ENCODE measurements at places on chromosomes 12 and 14.
A peak's percentile ranks its signal among the peaks of the same experiment; 100 is the strongest.

DNA sequence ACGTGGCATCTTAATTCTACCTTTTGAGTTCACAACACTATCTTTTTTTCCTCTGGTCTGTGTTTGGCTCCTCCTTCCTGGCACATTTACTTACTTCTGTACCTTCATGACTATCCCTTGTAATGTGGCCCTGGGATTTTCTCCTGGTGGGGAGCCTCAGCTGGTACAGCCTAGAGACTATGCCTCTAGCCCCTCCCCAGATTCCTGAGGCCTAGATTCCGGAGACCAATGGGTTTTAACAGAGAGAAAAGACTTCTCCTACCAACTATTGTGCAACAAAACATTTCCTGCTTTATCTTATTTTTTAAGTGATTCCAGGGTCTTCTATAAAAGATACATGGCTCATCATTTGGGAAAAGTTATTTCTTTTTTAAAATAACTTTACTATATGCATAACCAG is 216.2 kb upstream of the KRR1 start:
- DNase-seq = no peak

DNA sequence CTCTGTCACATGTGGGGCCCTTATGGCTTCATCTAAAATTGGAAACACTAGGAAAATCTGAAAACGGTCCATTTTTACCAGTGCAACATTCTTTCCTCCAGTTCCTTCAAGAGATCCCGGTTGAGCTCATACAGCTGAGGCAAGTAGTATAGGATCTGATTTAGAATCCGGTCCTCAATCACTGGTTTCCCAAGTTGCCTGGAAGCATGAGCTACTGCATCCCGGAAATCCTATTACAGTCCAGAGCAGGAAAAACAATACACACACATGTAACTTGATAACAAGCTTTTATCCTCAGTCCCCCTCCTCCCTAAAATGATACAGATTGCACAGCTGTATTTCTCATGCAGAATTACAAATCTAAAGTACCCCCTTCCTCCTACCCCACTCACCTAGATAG is 67.9 kb upstream of the NR2C1 start:
- DNase-seq = no peak

DNA sequence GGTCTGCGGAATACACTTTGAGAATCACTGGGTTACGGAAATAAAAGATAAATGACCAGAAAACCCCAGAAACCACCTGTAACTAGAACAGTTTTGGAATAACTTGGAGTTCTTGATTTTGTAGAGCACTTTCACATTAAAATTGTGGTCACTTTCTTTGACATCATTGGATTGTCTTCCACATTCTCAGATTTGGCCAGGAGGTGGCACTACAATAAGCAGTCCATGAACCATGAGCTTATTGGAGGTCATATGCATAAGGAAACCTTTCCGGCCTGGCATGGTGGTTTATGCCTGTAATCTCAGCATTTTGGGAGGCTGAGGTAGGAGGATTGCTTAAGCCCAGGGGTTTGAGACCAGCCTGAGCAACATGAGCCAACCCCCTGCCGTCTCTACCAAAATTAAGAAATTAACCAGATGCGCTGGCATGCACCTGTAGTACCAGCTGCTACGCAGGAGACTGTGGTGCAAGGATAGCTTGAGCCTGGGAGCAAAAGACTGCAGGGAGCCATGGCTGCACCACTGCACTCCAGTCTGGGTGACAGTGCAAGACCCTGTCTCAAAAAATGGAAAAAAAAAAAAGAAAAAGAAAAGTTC is 107.7 kb upstream of the CAND1 start:
- DNase-seq = peak; percentile 17

DNA sequence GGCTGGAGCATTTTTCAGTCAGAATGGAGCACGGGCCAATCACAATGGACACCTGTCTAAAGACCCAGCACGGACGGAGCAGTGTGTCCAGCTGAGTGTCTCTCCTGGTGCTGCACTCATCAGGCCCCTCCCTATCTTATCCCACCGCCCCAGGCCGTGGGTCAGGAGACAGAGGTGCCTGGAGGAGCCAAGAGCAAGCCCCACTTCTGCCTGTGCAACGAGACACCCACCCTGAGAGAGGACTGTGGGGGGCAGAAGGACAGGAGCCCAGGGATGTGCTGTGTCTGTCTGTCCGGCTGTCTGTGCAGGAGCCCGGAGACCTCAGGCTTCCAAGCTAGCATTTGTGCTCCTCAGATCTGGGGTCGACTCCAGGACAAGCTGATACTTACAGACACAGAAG is 69.6 kb upstream of the SFSWAP start:
- DNase-seq = no peak

- DNase-seq = no peak
Measured at GRCh38 chr12:132357623-132358186, 28.3 kb upstream of the GALNT9 start.

GRCh38 chr14:64993266-64993930 is 6.7 kb downstream of the FNTB start:
- DNase-seq = no peak

DNA sequence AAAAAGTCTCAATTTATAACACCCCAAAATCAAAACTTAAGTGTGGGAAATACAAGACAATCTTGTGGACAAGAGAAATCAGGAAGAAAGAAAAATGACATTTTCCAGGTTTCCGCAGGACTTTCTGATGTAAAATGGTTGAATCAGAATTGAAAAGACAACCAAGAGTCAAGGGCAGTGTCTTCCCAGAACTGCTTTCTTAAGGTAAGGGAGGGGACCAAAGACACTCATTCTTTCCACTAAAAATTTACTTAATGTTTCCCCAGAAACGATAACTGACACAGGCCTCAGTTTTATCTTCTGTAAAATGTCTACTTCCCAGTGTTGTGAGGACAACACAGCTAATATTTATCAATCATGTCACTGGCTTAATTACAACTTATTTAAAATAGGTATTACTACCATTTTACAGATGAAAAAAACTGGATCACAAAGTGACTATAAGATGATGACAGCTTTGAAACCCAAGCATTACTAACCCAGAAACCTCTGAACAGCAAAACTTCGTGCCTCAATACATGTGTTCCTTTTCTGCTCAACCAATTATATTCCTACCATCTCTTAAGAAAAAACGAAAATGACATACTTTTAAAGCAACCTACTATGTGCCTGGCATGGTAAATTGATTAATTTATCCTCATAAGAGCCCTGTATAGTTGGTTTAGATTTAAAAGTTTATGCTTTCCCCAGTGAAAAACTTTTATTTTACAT is 4.6 kb downstream of the SINHCAF start:
- DNase-seq = no peak

DNA sequence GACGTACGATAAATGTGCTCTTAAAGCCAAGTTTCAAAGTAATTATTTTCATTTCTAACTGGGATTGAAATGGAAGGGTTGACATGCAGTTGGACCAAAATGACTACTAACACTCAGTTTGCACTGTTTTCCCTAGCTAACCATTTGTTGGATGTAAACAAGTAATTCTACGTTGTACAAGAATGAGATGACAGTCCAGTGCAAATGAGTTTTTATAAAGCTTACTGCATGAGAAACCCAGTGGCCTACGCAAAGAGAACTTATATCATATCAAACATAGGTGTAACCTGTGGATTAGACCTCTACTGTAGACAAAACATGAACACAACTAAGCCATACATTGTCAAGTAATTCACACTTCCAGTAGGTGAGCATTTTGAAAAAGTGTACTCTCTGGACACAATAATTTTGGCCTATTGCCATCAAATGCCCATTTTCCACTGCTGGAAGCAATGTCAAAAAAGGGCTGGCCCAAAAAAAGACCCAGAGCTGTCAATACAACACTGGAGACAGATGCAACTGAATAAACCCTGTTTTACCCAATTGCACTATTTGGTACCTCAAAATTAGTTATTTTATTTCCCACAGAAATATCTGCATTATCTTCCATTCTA is 12.8 kb downstream of the SLC38A2 start:
- DNase-seq = no peak

GRCh38 chr12:56220611-56221231 is 1.0 kb downstream of the RNF41 start:
- DNase-seq = no peak

GRCh38 chr14:88856786-88857366 is 32.4 kb downstream of the TTC8 start:
- DNase-seq = no peak

DNA sequence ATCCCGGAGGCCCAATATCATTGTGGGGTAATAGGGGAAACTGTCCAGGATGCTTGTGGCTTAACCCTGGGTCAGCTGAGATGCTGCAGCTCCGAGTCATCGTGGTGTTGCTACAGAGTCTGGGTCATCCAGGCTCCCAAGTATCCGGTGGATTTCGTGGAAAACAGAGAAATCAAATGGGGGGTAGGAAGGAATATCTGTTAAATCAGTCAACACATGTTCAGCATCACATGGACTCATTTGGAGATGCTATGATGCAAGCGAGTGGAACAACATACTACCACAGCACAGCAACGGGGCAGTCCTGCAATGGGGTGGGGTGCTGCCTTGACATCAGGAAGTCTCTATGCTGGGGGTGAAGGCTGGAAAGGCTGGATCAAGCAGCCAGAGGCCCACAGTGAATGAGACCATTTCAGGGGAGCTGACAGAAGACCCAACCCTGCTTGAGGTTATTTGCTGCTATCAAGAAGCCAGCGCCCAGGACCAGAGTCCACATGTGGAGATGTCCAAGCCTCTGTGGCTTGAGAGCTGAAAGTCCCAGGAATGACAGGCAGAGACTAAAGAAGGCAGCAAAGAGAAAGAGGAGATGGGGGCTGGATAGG is 22.9 kb downstream of the VDR start:
- DNase-seq = no peak

DNA sequence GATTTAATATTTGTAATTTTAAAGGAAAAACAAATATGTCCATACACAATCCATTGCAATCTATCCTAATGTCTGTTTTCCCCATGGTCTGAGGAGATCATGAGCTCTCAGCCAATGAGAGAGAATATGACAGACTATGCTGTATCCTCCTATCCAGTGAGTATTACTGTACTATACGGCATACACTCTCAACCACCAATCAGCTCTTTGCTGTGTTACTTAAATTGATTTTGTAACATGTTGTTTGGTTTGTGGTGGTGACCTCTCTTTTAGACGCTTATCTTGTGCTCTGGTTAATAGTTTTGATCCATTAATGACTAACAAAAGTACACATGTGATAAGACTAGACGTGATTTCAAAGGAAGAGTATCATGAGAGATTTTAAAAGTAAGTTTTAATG is 231.5 kb upstream of the FOXN3 start:
- DNase-seq = no peak

DNA sequence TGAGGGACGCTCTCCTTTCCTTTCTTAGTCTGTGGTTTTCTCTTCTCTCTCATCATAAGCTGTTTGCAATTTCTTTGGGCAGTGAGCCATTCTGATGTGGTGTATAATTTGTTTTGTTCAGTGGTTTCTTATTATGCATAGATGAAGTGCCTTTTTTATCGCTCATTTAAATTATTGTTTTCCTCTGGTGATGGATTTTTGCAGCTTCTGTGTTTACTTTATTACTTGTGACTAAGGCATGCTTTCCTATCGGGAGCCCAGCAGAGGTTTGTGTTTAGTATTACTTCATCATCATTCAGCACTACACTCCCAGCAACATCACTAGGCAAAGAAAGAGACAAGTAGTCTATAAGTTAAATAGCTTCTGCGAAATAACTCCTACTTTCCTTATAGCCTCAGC is 586.6 kb upstream of the NOVA1 start:
- DNase-seq = no peak

DNA sequence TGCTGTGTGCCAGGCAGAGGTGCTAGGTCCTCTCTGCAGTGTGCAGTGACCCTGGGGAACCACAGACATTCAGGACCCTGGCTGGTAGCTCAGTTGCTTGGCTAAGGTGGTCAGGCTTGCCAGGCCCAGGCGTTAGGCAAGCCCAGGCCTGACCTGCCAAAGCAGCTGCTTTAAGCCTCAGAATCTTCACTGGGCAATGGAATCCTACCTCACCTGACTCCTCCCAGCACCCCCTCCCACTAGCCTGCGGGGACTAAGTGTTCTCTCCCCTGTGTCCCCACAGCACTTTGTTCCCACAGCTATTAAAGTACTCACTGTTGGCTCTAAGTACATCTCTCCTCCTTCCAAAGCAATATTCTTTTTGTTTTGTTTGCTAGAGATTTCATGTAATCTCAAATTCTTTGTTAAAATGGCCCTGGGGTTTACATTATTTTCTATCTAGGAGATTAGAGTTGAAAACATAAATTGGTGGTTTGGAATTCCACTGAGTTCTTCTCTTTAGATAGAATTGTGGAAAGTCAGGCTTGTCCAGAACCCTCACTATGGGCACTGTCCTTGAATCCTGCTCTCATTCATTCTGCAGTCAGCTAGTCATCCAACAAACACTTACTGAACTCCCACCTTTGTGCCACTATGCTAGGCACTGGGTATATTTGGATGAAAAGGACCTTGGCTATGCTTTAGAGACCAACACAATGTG is 44.4 kb downstream of the DGLUCY start:
- no peak for DNase-seq

DNA sequence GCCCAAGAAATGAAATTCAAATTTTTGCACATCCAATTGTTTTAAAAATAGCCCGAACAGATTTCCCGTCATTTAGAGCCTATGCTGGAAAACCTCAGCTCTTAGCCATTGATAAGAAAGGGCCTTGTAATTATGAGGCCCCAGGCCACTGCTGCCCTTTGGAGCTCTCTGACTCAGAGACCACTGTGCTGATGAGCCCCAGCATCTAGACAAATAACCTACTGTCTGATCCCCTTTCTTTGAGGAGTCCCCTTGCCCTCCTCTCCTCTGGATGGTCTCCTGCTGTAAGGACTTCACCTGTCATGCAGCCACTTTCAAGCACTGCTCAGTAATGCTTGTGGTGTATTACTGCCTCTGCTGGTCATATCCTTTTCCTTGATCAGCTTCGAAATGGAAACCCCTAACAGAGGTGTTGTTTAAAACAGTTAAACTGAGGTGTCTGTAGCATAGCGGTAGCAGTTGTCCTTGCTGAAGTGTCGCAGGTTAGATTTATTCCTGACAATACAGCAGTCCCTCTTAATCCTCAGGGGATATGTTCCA is 159.9 kb upstream of the SRRM4 start:
- DNase-seq = no peak
